Right cardiac atrium (tissue), 5 donors: ENCODE measurements at places on chromosomes 13 and 19. TPM values are rescaled to one million over a fixed set of nuclear protein-coding genes. Genes with fewer than 3 reads are reported as not detected.

SIGLEC10 gene
- 0.77 TPM for polyA plus RNA-seq

CYP2A7 gene
- not detected for polyA plus RNA-seq

PLPPR3 gene
- polyA plus RNA-seq: 0.05 TPM

ZNF416 gene
- polyA plus RNA-seq: 2.4 TPM

ATP4A gene
- not detected for polyA plus RNA-seq
